ENCODE measurements at places on chromosomes 11 and 22. TPM values are rescaled to one million over a fixed set of nuclear protein-coding genes. Genes with fewer than 3 reads are reported as not detected.
A peak's percentile ranks its signal among the peaks of the same experiment; 100 is the strongest.

RAB38 gene
- total RNA-seq, result 6.3 TPM

- peak; percentile 7 for DNase-seq
These were observed 1.1 kb downstream of the HMGXB4 start for GRCh38 chr22:35258191-35258988.

DNA sequence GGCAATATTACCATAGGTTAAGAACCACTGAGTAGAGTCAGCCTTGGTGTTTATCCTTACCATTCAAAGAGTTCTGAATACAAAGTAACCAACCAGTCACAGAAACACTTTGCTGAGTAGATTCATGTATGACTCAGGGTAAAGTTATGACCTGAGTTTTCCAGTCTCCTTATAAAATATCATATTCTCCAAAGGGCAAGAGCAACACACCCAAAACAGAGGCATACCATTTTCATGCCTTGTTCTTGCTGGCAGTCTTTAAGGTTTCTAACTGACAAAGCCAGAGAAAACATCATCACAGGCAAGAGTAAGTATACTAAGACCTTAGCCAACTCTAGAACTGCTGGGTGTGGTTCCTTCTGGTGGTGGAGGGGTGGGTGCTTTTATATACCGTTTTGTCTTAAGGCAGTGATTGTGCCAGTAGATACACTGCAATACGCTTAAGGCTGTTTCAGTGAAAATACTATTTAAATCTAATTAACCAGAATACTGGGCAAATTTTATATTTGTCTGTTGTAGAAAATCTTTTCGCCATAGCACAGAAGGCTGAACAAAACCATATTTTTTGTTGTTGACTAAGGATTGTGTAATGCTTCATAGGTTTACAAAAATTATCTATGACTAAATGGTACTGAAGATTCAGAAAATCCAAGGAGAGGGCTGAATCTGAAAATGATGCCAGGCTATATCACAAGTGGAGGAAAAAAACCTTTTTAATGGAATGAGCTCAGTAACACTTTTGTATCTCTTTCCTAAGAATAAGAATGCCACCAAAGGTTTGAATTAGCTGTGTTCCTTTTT is 3.0 kb downstream of the ATL3 start:
- no peak for DNase-seq

DNA sequence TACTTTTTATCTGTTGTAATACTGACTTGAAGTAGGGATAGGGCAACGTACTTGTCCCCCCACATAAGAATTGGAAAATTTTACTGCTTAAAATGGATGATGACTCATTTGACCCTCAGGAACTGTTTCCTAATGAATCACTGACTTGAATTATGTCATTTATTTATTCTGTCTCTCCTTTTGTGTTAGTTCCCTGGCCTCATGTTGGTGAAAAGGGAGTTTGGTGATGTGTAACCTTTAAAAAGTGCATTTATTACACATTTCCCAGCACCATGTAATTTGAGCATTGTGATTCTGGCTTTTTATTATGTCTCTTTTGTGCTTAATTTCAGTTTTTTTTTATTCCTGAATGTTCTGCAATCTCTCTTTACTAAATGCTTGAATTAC is 20.3 kb upstream of the PGM2L1 start:
- DNase-seq, result no peak

GRCh38 chr11:86193297-86194095 is 51.1 kb upstream of the EED start:
- peak; percentile 67 for DNase-seq

GRCh38 chr11:111205632-111206385 is 39.7 kb upstream of the POU2AF2 start:
- no peak for DNase-seq

DNA sequence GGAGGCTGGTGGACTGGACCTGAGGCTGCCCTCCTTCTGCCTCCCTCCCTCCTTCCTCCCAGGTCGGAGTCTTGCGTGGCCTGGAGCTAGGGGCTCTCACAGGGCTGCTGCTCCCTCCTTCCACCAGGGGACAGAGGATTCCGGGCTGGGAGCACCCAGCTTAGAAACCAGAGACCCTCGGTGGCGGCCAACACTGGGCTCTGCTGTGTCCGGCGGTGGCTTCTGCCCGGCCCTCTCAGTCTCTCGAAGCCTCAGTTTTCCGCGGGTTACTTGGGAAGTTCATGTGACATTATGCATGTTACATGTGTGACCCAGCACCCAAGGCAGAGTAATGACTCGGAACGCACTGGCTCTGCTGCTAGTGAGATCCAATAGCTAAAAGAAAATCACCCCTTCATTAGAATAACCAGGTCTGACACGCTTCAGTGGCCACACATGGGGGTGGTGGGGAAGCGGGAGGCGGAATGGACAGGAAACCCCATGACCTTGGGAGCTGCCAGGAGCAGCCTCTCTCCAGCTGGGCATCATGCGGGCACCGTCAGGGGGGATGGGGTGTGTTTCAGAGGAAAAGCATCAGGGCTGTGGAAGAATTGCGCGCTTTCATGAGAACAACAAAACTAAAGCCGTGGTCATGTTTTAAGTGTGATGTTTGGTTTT is 5.9 kb upstream of the MRGPRG start:
- no peak for DNase-seq

SCGB1A1 gene
- not detected for total RNA-seq

HIC2 gene
- 7.7 TPM for total RNA-seq

DNA sequence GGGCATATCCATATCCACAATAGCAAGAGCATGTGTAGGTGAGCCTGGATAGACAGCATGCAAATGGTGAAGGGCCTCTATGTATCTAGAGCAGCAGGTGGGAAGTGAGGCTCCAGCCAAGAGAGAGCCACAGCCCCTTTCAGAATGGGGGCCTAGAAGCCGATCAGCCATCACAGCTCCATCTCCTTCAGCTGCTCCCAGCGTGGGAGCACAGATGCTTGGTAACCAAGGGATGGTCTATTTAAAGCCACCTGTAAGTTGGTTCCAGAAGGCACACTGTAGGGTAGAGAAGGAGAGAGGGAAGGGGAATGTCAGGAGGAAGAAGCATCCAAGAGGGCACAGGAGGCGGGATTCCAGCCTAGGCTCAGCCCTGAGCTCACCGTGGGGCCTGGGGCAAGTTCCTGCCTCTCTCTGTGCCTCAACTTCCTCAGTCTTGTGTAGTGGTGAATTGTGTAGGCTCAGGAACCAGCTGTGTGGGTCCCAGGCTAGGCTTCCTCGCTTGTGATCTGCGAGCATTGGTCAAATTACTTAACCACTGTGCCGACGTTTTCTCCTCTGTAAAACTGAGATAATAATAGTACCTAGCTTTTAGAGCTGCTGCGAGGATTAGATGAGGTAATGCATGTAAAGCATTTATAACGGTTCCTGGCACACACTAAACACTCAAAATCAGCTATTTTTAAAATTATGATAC is 122.9 kb upstream of the NAV2 start:
- no peak for DNase-seq

Measured in Calu3 (cell line).